Osteocyte (in vitro differentiated cells): ENCODE measurements at places on chromosomes 4 and X. TPM values are rescaled to one million over a fixed set of nuclear protein-coding genes. Genes with fewer than 3 reads are reported as not detected.
A peak's percentile ranks its signal among the peaks of the same experiment; 100 is the strongest.

- DNase-seq = no peak
These were observed 802 bp downstream of the COX18 start for GRCh38 chr4:73068491-73069337.

DNA sequence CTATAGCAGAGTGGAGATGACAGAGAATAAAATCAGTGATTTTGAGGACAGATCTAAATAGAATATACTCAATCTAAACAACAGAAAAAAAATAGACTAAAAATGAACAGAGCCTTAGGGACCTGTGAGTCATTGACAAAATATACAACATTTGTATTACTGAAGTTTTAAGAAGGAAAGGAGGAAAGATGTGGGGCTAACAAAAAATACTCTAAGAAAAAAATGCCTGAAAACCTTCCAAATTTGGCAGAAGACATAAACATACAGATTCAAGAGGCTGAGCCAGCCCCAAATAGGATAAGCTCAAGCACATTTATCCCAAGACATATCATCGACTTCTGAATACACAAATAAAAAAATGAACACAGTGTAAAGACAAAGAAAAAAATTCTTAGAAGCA lies 123.6 kb upstream of the INTU start:
- DNase-seq = no peak

DNA sequence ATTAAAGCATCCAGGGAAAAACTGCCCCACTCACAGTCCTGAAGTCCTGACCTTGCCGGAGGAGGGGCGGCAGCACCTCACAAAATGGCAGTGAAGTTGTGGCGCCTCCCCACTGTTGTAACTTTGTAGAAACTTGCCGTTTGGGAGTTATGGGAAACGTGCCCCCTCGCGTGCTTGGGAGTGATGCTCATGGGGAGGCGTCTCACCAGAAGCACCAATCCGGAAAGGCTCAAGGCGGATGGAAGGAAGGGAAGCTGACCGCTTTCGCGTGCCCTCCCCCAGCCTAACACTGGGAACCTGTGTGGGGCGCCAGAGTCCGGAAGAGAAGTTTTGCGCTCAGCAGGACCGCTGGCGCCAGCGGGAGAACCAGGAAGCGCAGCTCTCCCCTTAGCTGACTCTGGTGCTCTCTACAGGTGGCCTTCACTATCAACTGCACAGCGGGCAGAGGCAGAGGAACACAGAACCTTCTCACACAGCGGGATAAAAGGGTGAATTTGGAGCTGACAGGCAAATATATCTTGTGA lies at the start of the genes CT45A10 and SAGE1:
TSS of gene CT45A10 (minus strand) at position 151 of the 524 bp plus-strand sequence. CDS start 8,100 bp downstream, outside the sequence.
TSS of gene SAGE1 (plus strand) at position 423 of the 524 bp plus-strand sequence. CDS start 2,527 bp downstream, outside the sequence.
- peak; percentile 80 for DNase-seq

DNA sequence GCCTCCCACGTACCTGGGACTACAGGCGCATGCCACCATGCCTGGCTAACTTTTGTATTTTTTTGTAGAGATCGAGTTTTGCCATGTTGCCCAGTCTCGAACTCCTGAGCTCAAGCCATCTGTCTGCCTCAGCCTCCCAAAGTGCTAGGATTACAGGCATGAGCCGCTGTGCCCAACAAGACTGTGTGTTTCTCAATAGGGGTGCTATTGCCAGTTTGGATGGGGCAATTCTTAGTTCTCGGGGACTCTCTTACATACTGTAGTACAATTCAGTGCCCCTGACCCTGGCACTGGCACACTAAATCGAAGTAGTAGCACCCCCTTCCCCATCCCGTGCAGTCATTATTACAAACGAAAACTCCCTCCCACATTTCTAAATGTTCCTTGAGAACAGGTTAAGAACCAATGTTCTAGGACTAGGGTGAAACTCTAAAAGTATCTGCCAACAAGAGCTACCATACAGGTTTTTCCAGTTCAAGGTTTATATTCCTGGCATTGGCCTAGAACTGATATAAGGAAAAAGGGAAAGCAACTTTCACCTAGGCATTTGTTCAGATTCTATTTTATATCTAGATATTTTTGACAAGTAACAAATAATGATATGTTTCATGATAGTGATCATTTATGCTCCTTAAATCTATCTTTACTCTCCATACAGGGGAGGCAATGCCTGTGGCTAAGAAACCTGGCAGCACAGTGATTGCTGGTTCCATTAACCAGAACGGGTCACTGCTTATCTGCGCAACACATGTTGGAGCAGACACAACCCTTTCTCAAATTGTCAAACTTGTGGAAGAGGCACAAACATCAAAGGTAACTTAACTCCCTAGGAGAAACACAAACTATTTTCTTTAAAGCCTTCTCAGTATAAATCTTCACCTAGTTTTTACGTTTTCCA lies 50.4 kb upstream of the PGAM4 start:
- DNase-seq = no peak

Gene CT45A3
- not detected in 2 replicates for total RNA-seq
